ENCODE measurements at places on chromosomes 5 and 9. TPM values are rescaled to one million over a fixed set of nuclear protein-coding genes. Genes with fewer than 3 reads are reported as not detected.

DNA sequence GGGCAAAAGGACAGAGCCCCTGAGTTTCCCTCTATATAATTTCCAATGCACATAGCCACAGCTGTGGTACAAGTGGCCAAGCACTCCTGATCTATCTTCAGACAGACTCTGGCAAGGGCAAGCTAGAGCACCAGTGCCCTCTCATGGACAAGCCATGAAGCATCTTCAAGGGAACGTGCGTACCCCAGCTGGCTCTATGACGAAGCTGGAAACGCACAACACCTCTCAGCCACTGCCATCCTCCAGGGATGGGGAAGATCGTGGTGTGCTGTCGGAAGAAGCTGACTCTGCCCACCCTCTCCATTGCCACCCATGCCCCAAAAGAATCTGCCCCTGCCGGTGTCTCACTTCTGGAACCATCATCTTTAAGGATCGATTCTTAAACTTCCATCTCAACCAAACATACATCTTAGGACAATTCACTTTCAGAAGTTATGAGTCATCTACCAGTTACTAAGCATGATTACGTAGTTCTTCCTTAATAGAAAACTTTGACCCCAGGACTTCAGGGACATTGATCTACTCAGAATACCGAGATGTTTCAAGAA is 482.9 kb downstream of the AGTPBP1 start:
- DNase-seq: peak; percentile 57

DNA sequence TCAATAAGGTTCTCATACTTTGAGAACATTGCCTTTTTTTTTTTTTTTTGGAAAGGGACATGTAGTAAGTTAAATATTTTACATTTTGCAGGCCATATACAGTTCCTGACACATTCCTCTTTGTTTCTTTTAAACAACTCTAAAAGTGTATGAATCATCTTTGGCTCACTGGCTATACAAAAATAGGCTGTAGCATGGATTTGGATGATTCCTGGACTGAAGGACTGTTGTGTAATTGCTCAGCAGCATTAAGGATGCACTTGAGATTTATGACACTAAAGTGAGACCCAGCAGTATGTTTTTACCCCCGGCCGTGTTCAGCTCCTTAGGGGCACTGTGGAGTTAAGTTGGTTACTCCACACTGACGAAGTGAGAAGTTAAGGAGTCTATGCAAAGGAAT is 41.3 kb downstream of the VPS13A start:
- DNase-seq: no peak

GRCh38 chr5:176171171-176171760 is 67.0 kb upstream of the SIMC1 start:
- no peak for DNase-seq

- no peak for DNase-seq
Measured at GRCh38 chr9:12954441-12954840, 179.6 kb downstream of the LURAP1L start.

- no peak for DNase-seq
Measured at GRCh38 chr9:16509997-16510396, 360.5 kb downstream of the BNC2 start.

The LRRC14B gene
- 0.11 TPM for total RNA-seq
